Activated B cell treated with CpG ODN at 0.5 μM for 24 hours (primary cell): ENCODE measurements at places on chromosomes 4 and X. TPM values are rescaled to one million over a fixed set of nuclear protein-coding genes. Genes with fewer than 3 reads are reported as not detected.
A peak's percentile ranks its signal among the peaks of the same experiment; 100 is the strongest.

Gene RTL3
- not detected in 2 replicates for total RNA-seq

Gene TLR1
- 39.6 and 43.0 TPM in 2 replicates for total RNA-seq

Gene CCKAR
- total RNA-seq = not detected in 2 replicates

- no peak overlapping the region for H3K27ac ChIP-seq
- H3K36me3 ChIP-seq = no peaks in the 10 kb centered on the region
- no peaks in the 10 kb centered on the region for H3K4me1 ChIP-seq
- H3K27me3 ChIP-seq = no peaks in the 10 kb centered on the region
- no peak overlapping the region for H3K4me3 ChIP-seq
- no peak for DNase-seq
These were observed 381.0 kb downstream of the UNC5C start for GRCh38 chr4:95167805-95168204.

- DNase-seq = no peak
- H3K4me3 ChIP-seq = no peak overlapping the region
- H3K4me1 ChIP-seq = no peaks in the 10 kb centered on the region
- H3K27ac ChIP-seq = no peak overlapping the region
- no peaks in the 10 kb centered on the region for H3K36me3 ChIP-seq
These were observed 232.9 kb upstream of the ANKRD50 start for GRCh38 chr4:124945422-124945821.

DNA sequence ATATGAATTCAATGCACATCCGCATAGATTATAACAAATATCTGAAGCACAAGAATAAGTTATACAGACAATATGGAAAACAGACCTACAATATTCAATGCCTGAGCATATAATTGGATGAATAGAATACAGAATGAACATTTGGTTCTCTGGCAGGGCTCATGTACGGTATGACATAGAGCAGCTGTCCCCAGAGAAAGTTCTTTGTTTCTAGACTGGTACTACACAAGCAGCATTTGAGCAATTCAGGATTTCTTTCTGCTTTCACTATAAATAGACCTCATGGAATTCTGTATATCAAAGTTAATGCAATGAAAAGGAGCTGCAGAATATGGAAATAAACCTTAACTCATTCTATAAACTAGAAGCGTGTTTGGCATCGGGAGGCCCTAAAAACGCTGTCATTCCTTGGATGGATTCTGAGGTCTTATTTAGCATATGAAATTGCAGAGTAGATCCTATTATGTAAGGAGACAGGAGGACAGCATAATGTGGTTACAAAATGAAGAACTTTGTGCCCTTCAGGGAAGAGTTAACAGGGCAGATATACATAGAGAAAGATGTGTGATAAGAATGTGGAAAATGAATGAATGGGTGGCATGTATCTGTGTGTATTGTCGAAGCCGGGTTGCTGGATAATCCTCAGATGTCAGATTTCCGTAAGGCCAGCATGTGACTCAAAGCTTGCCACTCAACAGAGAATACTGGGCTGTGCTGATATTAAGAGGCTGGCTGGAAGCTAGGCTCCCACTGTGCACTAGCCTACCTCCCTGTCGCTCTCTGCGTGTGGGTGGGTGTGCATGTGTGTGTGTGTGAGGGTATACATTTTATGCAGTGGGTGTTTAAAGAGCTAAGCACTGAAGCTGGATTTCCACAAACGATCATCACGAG is 103.3 kb upstream of the SLC4A4 start:
- DNase-seq = no peak
- no peak overlapping the region for H3K4me3 ChIP-seq
- H3K4me1 ChIP-seq = no peaks in the 10 kb centered on the region
- H3K36me3 ChIP-seq = no peaks in the 10 kb centered on the region
- H3K27ac ChIP-seq = no peak overlapping the region
- H3K27me3 ChIP-seq = peaks cover 4% of the 10 kb centered on the region

- peaks cover 9% of the 10 kb centered on the region for H3K4me1 ChIP-seq
- H3K4me3 ChIP-seq = no peak overlapping the region
- no peak overlapping the region for H3K27ac ChIP-seq
- no peak for DNase-seq
These were observed 45.9 kb downstream of the TEC start for GRCh38 chr4:48223633-48224295.

GRCh38 chrX:47218920-47219815 is 687 bp downstream of the CDK16 start:
- peak overlapping the region; percentile 72 for H3K27ac ChIP-seq
- H3K4me3 ChIP-seq = peak overlapping the region; percentile 92
- H3K36me3 ChIP-seq = peaks cover 50% of the 10 kb centered on the region
- DNase-seq = peak; percentile 42
- H3K4me1 ChIP-seq = peaks cover 40% of the 10 kb centered on the region

- DNase-seq = no peak
- peaks cover 66% of the 10 kb centered on the region for H3K27me3 ChIP-seq
- no peak overlapping the region for H3K4me3 ChIP-seq
- peaks cover 14% of the 10 kb centered on the region for H3K4me1 ChIP-seq
- H3K36me3 ChIP-seq = no peaks in the 10 kb centered on the region
- no peak overlapping the region for H3K27ac ChIP-seq
These were observed 3.9 kb upstream of the NKX6-1 start for GRCh38 chr4:84502955-84503373.

DNA sequence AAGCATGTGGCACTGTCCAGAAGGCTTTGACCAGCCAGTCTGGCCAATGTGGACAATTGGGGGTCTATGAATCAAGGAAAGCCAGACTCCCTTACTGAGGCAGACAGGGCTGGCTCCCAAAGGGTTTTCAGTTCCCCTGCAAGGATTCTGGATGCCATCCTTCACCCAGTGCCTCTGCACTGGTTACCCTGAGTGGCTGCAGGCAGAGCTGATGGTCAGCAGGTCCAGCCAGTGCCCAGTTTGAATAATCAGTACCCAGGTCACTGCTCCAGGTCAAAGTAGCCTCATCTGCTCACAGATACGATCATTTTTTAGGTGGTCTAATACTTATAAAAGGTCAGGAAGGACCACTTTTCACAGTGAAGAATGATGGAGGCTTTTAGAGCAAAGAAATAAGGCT is 52.2 kb upstream of the MAMLD1 start:
- no peaks in the 10 kb centered on the region for H3K4me1 ChIP-seq
- no peak for DNase-seq
- peaks cover 2% of the 10 kb centered on the region for H3K27me3 ChIP-seq
- no peaks in the 10 kb centered on the region for H3K36me3 ChIP-seq
- H3K27ac ChIP-seq = no peak overlapping the region

DNA sequence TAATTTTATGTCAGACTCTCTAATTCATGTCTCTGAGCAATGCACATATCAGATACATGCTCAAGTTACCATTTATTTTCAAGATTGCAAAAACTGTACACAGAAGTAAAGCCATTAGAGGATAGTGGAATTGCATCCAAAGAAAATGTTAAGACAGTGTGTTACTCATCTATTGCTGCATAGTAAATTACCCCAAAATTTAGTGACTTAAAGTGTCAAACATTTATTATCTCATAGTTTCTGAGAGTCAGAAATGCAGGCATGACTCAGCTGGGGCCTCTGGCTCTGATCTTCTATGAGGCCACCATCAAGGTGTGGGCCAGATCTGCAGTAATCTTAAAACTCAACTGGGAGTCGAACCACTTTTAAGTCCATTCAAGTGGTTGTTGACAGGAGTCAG is 275.2 kb downstream of the QDPR start:
- H3K27me3 ChIP-seq = no peaks in the 10 kb centered on the region
- no peaks in the 10 kb centered on the region for H3K36me3 ChIP-seq
- no peak overlapping the region for H3K27ac ChIP-seq
- no peak for DNase-seq
- H3K4me1 ChIP-seq = no peaks in the 10 kb centered on the region
- no peak overlapping the region for H3K4me3 ChIP-seq
